ENCODE measurements at places on chromosomes 3 and 15.

- no peak for DNase-seq
These were observed 446.6 kb upstream of the BCHE start for GRCh38 chr3:166283840-166284239.

DNA sequence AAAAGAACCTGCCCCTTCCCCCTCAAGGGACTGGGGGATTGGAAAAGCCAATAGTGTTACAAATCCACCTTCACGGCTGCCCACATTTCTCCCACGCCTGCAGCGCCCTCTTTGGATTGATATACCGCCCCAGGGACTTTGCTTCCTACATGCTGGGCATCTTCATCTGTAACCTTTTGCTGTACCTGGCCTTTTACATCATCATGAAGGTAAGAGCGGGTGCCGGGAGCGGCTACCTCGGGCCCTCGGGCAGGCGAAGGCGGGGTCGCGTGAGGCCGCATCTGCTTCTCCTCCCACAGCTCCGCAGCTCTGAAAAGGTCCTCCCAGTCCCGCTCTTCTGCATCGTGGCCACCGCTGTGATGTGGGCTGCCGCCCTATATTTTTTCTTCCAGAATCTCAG is 73.1 kb downstream of the USF3 start:
- DNase-seq, result no peak

- no peak for DNase-seq
These were observed 5.5 kb upstream of the CD200 start for GRCh38 chr3:112327371-112327951.

GRCh38 chr15:83284559-83285283 is at the start of gene BNC1:
Gene BNC1, minus strand, starts transcription at chr15:83284664. Its CDS starts 36 bp downstream, at chr15:83284628.
- DNase-seq, result no peak

- no peak for DNase-seq
These were observed 404.8 kb downstream of the PTPRG start for GRCh38 chr3:61966200-61966599.

- DNase-seq, result no peak
These were observed 263.1 kb downstream of the PDZRN3 start for GRCh38 chr3:73361591-73361990.

GRCh38 chr15:58627701-58628100 is 121.8 kb downstream of the ADAM10 start:
- no peak for DNase-seq

GRCh38 chr3:14486460-14486859 is 53.7 kb downstream of the GRIP2 start:
- no peak for DNase-seq

DNA sequence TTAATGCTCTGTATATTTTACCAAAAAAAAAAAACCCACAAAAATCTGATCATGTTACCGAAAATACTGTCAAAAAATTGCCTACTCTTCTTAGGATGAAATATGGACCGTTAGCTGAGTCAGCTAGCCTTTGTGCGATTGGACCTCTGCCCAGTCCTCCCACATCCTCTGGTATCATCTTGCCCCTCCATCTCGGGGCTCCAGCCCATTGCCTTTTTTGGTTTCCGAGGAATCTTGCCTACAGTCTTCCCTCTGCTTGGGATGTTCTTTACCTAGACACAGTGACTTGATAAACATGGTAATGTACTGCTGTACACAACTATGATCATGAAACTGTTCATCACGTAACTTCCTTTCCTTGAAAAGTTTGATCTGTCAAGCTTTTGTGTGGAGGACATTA is 371.4 kb downstream of the SV2B start:
- no peak for DNase-seq

DNA sequence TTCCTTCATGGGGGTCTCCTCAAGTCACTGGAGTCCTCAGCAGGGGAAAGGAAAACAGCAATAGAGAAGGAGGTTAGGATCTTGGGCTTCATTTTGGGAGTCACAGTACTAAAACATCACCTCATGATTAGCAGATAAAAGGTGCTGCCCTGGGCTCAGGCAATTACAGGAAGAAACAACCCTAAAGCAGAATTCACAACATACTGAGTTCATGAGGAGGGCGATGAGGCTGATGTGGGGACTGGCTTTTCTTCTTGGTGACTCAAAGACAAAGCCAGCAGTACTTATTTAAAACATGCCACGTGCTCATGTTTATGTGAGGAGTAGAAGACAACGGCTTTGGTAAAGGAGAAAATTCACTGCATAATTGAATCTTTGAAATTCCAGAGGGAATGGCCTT is 822.3 kb upstream of the CFAP20DC start:
- DNase-seq, result no peak

All from stimulated activated CD8-positive, alpha-beta memory T cell treated with anti-CD3 and anti-CD28 coated beads, Interleukin-4, amount 100 ng/mL, for 24 hours (primary cell).